Left cardiac atrium (tissue), 4 donors: ENCODE measurements at places on chromosomes 3 and 15. TPM values are rescaled to one million over a fixed set of nuclear protein-coding genes. Genes with fewer than 3 reads are reported as not detected.

Gene SLC4A7
- 17.1 TPM for total RNA-seq

DNA sequence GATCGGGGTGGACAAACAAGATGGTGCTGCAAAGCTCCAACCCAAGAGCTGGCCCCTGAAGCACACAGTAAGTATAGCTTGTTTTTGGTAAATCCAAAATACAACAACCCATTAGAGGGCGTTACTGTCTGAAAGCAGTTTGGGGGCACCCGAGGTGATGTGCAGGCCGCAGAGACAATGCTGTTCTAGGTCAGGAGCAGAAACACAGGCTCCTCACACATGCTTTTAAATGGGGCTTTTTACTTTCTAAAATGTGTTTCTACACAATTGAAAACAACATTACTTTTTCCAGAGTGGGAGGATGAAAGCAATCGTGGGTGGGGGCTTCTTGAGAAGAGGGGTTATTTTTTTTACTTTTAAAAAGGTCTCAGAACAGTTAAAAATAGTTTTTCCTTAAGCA is 1029.3 kb upstream of the CFAP20DC start:
- no peak for DNase-seq

DNA sequence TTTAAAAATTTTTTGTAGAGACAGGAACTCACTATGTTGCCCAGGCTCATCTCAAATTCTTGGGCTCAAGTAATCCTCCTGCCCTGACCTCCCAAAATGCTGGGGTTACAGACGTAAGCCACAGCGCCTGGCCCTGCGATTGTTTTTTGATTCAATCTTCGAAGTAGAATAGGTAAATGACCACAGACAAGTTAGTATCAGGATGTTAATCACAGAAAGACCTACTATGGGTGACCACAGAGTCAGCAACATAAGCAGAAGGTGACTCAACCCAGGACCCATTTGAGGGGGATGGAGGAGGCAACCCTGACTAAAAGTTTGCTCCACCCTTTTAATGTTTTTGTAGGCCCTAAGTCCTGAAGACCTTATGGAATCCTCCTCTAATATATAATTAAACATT is 10.0 kb upstream of the USP3 start:
- DNase-seq, result no peak

- no peak for DNase-seq
These were observed 46.2 kb upstream of the CTDSPL2 start for GRCh38 chr15:44381236-44381635.

DNA sequence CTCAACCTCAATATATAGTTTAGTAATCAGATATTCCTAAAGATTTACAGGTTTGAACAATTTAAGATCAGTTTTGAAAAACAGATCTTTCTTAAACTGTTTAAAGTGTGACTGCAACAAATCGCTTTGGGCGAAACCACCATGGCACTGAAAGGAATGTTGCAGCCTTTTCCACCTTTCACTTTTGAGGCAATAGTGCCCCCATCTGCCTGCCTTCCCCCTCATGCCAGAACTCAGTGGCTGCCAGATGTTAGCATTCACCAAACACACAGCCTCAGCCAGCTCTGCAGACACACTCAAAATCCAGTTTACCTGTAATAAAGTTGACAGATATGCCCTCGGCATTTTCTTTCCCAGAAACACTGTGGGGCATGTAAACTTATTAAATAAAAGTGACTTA is 3.3 kb downstream of the LYSMD4 start:
- peak; percentile 48 for DNase-seq

DNA sequence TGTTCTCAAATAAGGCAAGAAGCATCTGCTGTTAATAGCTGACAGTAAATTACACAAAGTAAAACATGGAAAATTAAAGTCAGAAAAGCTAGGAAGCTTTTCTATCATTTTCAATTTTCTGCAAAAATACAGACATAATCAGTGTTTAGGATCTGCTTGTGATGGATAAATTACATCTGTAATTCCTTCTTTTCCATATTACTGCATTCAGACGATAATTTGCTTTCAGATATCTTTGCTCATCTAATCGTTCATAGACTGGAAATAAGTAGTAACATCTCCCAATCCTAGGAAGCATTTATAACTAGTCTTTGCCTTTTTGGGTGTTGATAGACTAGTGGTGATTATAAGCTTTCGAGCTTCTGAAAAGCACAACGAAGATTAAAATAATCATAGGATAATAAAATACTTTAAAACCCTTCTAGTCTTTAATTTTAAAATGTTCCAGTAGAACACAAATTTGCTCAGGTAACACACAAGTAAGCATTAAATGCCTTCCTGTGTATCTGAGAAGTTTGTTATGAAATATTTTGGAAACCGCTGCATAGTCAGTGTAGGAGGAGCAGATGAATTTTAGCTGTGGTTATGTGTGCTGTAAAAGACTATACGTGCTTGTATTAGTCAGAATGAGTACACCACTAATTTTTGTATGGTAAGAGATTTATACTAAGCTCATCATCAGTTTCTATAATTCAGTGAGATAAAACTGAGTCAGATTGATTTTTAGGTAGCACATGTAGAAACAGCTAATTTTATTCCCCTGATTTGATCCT is 41.0 kb downstream of the MBNL1 start:
- no peak for DNase-seq

- no peak for DNase-seq
These were observed 149.1 kb downstream of the SEMA6D start for GRCh38 chr15:47866446-47866845.

Gene LRRC2
- 14.3 TPM for total RNA-seq
